ENCODE measurements at places on chromosomes 12 and 14.

DNA sequence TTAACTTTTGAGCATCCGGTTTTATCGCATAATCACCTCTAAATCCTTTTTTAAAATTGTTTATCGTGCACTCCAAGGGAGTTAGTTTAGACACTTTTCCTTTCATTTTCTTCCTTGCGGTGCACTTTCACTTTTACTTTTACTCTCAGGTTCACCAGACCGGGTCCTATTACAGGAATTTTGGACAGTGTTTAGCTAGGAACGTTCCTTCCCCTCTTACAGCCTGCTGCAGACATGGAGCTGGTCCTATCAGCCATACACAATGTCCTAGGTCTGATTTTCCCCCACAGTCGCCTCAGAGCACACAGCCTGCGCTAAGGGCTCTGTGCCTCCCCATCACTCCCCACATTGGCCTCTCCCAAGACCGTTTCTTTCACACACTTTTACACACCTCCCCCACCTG lies 103.9 kb downstream of the ALG10 start:
- peak; percentile 1 for DNase-seq

DNA sequence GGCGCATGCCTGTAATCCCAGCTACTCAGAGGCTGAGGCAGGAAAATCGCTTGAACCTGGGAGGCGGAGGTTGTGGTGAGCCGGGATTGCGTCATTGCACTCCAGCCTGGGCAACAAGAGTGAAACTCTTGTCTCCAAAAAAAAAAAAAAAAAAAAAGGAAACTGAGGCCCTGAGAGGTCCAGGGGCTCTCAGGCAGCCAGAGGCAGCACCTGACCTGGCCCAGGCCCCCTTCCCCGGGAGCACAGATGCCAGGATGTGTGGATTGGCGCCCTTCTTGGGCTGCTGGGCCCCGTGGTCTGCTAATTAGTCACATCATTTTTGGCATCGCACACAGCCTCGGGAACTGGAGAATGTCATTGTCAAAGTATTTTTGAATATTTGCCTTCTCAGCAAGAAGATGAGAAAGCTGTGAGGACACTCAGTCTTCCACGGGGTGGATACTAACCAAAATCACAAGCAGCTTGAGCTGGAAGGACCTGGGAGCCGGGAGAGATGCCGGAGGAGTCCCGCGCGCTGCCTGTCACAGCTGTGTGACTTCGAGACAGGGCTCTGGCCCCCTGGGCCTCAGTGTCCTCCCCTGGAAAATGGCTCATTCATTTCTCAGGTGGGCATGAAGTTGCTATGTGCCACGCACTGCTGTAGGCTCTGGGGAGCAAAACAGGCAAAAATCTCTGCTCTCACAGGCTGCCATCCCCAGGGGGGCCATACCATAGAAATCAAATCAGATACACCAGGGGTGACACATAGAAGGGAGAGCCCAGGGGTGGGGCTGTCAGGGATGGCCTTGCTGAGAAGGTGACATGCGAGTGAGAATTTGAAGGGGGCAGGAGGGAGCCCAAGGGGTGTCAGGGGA lies 12.5 kb upstream of the RCOR1 start:
- DNase-seq, result peak; percentile 91

- DNase-seq, result no peak
Measured at GRCh38 chr14:102434647-102435175, 72.0 kb downstream of the TECPR2 start.

DNA sequence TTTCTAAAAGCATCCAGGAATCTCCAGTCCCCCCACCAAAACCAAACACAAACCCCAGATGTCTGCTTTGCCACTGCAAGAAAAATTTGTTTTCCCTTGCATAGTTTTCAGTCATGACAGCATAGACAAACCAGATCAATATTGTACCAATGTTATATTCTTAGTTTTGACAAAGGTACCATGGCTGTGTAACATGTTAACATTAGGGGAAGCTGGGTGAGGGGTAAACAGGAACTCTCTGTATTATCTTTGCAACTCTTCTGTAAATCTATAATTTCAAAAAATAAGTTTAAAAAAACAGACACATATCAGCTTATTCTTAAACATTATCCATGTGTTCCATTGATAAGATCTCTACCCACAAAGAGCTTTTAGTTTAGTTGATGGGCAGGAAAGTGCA lies 44.4 kb upstream of the PWP1 start:
- no peak for DNase-seq

All from EL (cell line).